ENCODE measurements at places on chromosomes 1 and 21.

DNA sequence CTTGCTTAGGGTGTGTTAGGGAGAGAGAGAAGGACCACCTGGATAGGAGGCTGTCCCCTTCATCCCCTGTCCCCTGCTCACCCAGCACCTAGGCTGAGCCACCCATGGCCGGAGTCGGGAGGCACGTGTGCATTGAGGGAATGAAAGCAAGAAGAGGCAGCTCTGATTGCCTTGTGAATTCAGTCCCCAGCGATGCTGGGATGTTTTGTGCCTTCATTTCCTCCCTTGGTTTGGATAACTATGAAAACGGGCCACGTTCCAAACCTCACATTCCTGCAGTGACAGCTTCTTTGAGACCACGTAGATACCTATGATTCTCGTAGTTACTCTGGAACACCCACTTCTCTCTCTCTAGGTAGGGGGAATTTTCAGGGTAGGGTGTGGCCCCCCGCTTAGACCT, 67.1 kb downstream of the MAN1C1 start:
- no peak for DNase-seq

- DNase-seq: no peak
Observed at GRCh38 chr1:64960731-64961130, 5.6 kb downstream of the JAK1 start.

GRCh38 chr1:71586030-71586429, 505.2 kb upstream of the ZRANB2 start:
- DNase-seq: no peak

DNA sequence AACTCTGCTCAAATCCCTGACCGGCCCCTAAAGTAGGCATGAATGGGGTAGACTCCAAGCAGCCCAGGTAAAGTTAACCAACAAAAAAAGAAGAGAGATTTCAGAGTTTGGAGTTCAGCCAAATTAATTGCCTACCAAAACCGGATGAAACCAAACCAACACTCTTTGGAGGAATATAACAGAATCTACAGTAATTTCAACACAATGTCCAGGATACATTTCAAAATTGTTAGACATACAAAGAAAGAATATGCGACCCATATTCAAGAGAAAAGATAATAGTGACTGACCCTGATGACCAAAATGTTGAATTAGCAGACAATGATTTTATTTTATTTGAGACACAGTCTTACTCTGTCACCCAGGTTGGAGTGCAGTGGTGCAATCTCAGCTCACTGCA, 12.6 kb downstream of the IL22RA1 start:
- DNase-seq: no peak

DNA sequence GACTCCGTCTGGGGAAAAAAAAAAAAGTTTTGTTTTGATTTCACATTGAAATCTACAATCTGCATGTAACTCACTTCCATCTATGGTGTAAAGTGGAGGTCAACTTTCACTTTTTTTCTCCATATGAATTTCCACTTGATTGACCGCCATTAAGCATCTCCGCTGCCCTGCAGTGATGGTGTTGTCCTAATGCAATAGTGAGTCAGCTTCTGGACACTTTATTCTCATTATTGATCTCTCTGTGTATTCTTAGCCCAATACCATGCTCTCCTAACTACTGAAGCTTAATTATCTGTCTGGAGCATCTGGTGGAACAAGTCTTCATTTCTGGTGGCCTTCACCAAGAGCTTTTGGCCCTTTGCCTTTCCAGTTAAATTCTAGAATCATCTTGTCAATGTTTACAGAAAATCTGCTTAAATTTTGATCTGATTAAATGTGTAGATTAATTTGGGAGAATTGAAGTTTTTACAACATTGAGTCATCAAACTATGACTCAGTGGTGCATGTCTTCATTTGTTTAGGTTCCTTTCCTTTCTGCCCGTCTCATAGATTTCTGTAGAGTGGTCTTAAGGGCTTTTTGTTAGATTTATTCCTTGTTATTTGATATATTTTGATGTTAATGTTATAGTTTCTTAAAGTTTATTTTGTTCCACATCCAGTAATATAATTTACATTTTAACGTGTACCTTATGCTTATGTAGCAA, 181.5 kb downstream of the PRDM2 start:
- no peak for DNase-seq

DNA sequence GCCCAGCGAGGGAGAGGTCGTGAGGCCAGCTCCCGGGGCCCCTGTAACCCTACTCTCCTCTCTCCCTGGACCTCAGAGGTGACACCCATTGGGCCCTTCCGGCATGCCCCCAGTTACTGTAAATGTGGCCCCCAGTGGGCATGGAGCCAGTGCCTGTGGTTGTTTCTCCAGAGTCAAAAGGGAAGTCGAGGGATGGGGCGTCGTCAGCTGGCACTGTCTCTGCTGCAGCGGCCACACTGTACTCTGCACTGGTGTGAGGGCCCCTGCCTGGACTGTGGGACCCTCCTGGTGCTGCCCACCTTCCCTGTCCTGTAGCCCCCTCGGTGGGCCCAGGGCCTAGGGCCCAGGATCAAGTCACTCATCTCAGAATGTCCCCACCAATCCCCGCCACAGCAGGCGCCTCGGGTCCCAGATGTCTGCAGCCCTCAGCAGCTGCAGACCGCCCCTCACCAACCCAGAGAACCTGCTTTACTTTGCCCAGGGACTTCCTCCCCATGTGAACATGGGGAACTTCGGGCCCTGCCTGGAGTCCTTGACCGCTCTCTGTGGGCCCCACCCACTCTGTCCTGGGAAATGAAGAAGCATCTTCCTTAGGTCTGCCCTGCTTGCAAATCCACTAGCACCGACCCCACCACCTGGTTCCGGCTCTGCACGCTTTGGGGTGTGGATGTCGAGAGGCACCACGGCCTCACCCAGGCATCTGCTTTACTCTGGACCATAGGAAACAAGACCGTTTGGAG, 23.7 kb upstream of the TNFRSF1B start:
- no peak for DNase-seq

GRCh38 chr1:145908653-145909052, 1.2 kb downstream of the ITGA10 start:
- DNase-seq: no peak

DNA sequence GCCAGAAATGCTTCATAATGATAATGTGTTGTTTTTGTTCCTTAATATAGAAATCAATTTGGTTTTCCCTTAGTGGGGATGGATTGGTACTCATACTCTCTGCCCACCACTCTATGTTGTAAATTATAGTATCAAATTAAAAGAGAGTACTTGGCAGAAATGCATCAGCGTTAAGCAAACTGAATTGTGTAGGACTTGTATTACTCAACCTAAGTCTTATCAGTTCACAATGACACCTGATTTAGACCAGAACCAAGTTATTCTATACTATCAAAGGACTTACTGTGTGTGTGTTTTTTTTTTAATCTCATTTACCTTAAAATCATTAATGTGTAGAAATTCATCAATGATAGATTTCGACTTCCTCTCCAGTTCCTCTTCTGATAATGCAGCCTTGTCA, 62.0 kb upstream of the HP1BP3 start:
- no peak for DNase-seq

DNA sequence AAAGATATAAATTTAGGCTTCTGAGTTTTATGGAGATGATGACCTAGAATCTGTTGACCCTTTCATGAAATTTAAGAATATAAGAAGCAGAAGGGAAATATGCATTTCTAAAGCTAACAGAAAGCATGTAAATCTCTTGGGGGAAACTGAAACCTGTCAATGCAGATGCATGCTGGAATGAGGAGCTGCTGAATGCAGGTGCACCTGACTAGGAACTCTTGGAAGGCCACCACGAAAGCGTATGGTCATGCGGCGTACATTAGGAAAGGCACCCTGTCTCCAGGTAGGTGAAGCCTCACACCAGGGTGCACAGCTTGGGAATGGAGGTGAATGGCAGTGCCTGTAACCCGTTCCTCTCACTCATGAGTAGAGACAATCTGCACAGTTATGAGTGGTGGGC, 309.7 kb downstream of the SEC16B start:
- DNase-seq: no peak

- no peak for DNase-seq
Observed at GRCh38 chr1:227437495-227438008, 119.3 kb upstream of the CDC42BPA start.

- DNase-seq: peak; percentile 12
Observed at GRCh38 chr1:98870959-98871903, 133.4 kb downstream of the PLPPR5 start.

GRCh38 chr1:25122747-25123146, 109.6 kb downstream of the SYF2 start:
- DNase-seq: no peak

GRCh38 chr1:176926330-176927086, 238.0 kb downstream of the ASTN1 start:
- DNase-seq: no peak

- no peak for DNase-seq
Observed at GRCh38 chr1:76939050-76939816, 72.0 kb downstream of the ST6GALNAC5 start.

DNA sequence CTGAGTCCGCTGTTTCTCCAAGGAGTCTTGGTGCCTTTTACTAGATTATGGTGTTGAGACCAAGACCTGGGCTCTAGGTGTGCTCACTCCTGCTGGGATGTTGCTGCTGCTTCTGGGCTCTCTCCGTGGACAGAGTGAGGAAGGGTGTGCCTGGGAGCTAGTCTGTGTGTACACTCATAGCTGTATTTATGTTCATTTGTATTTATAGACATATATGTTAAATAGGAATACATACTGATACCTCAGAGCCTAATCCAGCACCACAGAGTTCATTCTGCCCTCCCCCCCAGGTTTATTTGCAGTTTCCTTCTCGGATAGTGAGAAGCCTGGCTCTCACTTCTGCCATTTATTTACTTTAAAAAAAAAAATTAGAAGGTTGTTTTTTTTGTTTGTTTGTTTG, 12.6 kb downstream of the PCNT start:
- no peak for DNase-seq

DNA sequence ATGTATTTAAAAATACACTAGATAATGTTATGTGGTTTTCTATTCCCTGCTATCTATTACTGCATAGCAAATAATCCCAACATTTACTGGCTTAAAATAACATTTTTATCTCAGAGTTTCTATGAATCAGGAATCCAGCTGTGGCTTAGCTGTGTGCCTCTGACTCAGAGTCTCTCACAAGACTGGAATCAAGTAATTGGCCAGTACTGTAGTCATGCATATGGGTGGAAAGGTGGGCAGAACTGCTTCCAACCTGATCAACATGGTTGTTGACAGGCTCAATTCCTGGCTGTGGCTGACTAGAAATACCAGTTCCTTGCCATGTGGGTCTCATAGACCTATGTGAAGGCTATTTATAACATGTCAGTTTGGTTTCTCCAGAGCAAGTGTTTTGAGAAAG, 131.8 kb downstream of the PDE4B start:
- DNase-seq: no peak

DNA sequence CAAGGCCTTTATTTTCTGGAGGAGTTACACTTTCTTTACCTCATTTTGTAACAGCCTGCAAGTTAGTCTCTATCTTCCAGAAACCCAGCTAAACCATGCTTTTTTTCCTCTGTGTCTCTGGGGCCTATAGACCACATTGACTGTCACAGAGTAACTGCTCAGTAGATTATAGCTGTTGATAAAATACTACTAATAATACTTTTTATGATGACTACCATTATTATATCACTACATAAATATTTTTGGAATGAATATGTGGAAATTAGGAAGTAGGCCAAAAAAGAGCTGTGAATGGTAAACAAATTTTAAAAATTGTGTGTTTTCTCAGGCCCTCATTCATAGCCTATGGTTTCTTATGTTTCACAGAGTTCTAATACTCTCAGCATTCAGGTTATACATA, 233.1 kb upstream of the USP24 start:
- no peak for DNase-seq

GRCh38 chr1:149879556-149879955, 19.8 kb upstream of the BOLA1 start:
- DNase-seq: no peak

GRCh38 chr1:221141606-221142285, 262.5 kb downstream of the HLX start:
- no peak for DNase-seq

DNA sequence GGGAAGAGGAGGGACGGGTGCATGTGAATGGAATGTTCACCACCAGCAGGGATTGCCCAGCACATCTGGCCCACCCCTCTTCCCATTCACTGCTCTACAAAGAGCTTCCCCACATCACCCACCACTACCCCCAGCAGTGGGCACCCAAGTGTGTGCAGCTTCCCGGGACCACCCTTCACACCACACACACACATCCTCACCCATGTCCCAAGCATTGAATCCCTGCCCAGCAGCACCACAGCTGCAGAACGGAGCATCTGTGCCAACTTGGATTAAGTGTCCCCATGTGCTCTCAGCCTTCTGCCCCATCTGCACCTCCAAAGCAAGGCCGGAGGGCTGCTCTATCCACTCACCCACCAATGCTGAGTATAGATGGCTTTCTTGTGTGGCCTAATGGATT, 141.4 kb downstream of the PSMG1 start:
- no peak for DNase-seq

DNA sequence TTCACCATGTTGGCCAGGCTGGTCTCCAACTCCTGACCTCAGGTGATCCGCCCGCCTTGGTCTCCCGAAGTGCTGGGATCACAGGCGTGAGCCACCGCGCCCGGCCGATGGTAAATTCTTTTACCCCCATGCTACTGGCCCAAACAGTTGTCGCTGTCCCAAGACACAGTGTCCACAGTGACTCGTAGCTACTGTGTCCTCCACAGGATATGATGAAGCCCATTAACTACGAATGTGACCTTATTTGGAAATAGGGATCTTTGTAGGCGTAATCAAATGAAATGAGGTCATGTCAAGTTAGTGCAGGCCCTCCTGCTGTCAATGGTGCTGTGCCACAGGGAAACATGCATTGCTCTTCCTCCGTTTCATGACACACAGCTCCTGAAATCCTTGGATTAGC, 8.5 kb downstream of the FNDC10 start:
- DNase-seq: no peak

DNA sequence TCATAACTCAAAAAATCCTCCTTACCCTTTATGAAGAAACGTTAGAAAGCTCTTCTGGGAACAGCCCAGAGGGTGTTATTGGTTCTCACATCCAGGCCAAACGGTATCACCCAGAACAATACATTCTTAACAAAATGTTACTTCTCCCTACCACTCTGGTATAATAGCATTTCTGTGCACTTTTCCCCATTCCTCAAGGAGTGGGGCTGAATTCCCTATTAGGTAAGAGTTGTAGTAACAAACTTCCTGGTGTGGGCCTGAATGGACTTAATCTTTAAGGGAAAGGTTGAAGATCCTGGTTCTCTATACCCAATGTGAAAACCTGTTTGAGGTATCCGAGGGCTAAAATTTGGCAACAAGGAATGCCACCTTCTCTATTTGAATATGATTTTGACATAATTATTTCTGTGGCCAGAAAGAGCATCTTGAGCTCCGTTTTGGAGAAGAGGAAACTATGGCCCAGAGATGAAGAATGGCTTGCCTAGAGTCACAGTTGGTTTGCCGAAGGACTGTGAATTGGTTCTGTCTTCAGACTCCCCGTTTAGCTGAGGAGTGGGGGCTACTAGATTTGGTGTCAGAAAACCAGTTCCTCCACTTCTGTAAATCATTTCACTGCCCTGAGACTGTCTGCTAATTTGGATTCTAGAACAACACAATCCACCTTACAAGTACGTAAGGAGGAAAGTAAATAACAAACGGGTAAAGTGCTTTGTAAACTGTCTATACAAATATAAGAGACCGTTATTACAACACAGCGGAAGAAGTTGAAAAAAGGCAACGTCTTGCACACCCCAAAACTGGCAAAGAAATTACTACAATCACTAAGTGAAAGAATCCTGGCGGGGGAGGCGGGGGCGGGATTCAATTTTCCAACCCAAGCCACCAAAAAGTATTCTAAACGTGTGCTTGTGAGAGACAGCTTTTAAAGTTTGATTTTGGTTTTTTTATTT, 2.3 kb downstream of the ANP32E start:
- no peak for DNase-seq

GRCh38 chr1:161185282-161185682, 8.0 kb upstream of the B4GALT3 start:
- DNase-seq: peak; percentile 49
